ENCODE measurements at places on chromosomes 3 and 15. TPM values are rescaled to one million over a fixed set of nuclear protein-coding genes. Genes with fewer than 3 reads are reported as not detected.

Gene DAZL
- not detected for total RNA-seq

GRCh38 chr15:41921639-41922038, 27.8 kb upstream of the SPTBN5 start:
- no peak for DNase-seq

DNA sequence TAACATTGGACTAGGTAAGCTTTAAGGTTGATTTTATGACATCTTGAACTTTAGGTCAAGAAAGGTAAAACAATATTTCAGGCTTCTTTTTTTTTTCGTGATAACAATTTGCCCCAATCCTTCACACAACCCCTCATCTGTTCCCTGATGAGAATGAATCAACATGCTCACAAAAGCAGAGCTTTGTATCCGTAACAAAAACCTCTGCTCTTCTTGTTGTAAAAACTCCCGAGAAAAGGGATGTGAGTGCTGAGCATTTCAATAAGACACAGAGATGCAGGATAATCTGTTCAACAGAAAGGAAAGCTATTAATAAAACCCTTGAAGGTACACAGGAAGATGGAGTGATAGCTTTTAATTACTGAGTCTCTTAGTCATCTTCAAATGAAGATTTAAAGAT, 94.3 kb downstream of the RAD18 start:
- peak; percentile 22 for DNase-seq

- no peak for DNase-seq
Observed at GRCh38 chr15:67118808-67119207, 53.4 kb downstream of the SMAD3 start.

DNA sequence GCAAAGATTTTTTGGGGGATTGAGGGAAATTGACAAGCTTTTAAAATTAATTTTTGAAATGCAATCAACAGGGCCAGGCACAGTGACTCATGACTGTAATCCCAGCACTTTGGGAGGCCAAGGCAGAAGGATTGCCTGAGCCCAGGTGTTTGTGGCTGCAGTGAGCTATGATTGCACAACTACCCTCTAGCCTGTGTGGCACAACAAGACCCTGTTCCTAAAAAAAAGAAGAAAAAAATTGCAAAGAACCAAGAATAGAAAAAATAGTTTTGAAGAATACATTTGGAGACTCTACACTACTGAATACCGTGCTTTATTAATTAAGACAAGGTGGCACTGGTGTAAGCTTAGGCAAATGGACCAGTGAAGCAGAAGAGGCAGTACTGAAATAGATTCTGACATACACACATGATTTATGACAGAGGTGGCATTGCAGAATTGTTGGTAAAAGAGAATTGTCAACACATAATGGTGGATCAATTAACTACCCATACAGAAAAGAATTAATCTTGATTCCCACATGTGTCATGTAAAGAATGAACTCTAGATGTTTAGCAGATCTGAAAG, 443.3 kb upstream of the ATP11B start:
- no peak for DNase-seq

Data from GM23248 (cell line).